ENCODE measurements at places on chromosomes 16 and 17.

- no peak overlapping the region for H3K4me3 ChIP-seq
- H3K36me3 ChIP-seq = no peaks in the 10 kb centered on the region
- no peaks in the 10 kb centered on the region for H3K27me3 ChIP-seq
- H3K4me1 ChIP-seq = peaks cover 9% of the 10 kb centered on the region
- no peak overlapping the region for H3K27ac ChIP-seq
These were observed 12.2 kb downstream of the CBX4 start for GRCh38 chr17:79826841-79827578.

DNA sequence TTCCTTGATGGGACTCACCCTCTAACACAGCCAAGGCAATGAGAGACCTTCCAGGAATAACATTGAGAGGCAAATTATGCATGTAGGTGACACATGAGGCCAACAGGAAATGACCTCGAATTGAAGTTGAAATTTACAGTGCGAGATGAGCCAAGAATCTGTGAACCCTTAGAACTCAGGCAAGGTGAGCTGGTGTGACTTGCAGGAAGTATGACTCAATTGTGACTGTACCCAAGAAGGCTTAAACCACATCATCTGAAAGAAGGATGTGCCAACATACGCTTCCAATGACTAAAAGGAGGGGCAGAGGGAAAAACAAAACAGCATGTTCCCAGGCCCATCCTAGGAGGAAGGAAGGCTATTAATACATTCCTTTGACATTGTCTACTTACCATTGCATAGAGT, 44.8 kb downstream of the PITPNC1 start:
- no peak for DNase-seq
- peaks cover 22% of the 10 kb centered on the region for H3K4me1 ChIP-seq
- no peak overlapping the region for H3K4me3 ChIP-seq

DNA sequence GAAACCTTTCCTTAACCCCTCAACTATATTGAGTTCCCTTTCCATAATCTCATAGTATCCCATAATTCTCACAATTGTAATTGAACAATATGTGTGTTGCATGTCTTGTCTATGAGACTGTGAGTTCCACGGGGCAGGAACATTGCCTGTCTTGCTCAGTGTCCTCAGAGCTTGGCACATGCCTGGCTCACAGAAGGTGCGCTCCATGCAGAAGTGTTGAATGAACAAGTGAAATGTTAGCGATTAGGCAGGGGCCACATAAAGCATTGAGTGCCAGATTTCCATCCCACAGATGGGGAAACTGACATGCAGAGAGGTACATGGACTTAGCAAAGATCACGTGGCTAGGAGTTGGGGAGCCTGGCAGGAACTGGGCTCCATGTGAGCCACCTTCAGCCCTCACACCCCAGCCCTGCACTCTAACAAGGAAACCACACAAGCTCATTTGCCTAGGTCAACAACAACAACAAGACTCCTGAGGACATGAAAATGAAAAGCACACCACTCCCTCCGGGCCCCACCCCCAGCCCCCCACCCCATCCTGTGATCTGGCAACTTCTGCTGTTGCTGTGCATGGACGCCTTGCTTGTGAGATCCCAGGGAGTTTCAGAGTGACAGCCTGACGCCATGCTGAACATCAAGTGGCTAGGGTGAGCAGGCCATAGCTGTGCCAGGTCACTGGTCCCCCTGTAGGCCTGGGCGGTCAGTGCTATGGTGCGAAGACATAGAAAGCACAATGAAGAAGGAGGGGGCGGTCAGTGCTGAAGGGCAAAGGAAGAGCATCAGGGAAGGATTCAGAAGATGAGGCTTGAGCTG, 5.0 kb downstream of the PIK3R5 start:
- H3K27me3 ChIP-seq = peaks cover 5% of the 10 kb centered on the region
- peaks cover 4% of the 10 kb centered on the region for H3K4me1 ChIP-seq
- no peak for DNase-seq
- H3K4me3 ChIP-seq = no peak overlapping the region

GRCh38 chr17:82232876-82233785, 4.3 kb downstream of the SLC16A3 start:
- DNase-seq = no peak
- H3K4me1 ChIP-seq = peaks cover 79% of the 10 kb centered on the region
- H3K27ac ChIP-seq = peak overlapping the region; percentile 93
- H3K4me3 ChIP-seq = no peak overlapping the region

DNA sequence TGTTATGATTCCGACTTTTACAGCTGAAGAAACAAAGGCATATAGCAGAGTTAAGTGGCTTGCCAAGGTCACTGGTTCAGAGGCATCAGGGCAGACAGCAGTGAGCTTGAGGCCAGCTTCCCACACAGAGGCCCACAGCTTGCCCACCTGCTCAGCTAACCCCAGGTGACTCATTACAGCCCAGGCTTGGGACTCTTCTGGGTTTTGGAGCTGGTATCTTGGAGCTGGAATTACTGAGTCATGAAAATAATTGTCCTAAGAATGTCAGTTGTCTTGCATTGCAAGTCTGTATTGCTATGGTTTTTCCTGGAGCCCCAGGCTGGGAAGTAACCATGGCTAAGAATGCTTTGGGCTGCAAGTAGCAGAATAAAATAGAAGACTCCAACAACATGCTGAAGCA, 32.4 kb upstream of the IRX3 start:
- H3K27me3 ChIP-seq = no peaks in the 10 kb centered on the region
- DNase-seq = no peak
- H3K27ac ChIP-seq = no peak overlapping the region
- H3K36me3 ChIP-seq = no peaks in the 10 kb centered on the region

DNA sequence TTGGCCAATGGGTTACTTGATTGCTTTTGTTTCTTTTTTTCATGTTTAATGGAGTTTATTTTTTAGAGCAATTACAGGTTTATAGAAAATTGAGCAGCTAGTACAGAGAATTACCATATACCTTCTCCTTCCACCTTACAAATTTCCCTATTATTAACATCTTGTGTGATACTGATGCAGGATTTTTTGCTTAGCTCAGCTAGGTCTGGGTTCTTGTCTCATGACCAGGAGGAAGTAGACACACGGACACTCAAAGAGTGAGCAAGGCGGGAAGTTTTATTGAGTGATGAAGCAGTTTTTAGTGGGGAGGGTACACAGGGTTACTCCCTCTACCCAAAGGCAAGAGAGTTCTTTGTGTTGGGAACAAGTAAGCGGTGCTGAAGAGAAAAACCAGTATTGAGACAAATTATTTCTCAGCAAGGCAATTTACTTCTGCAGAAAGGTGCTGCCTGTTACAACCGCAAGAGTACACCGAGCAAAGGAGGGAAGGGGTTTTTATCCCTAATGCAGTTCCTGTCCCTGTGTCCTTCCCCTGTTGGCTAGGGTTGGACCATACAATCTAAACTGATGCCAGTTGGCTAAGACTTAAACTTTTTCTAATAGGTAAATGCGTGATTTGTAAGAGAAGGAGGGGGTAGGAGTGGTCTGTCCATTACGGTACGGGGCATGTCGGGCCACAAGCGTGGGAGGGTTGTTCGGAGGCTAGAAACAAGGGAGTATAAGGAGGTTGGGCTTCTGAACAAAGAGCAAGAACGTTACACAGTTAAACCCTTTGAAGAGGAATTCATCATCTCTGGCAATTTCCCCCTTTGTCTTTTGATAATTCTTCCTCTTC, 26.9 kb downstream of the SEC14L1 start:
- H3K27ac ChIP-seq = no peak overlapping the region
- H3K27me3 ChIP-seq = no peaks in the 10 kb centered on the region
- no peaks in the 10 kb centered on the region for H3K36me3 ChIP-seq
- H3K4me1 ChIP-seq = peaks cover 19% of the 10 kb centered on the region

- H3K36me3 ChIP-seq = no peaks in the 10 kb centered on the region
- no peak for DNase-seq
- H3K27me3 ChIP-seq = no peaks in the 10 kb centered on the region
- H3K27ac ChIP-seq = no peak overlapping the region
- H3K4me3 ChIP-seq = no peak overlapping the region
These were observed 107.4 kb downstream of the PARN start for GRCh38 chr16:14522671-14523070.

GRCh38 chr17:39236450-39236927, 10.7 kb upstream of the STAC2 start:
- H3K27me3 ChIP-seq = no peaks in the 10 kb centered on the region
- H3K36me3 ChIP-seq = no peaks in the 10 kb centered on the region
- no peak overlapping the region for H3K4me3 ChIP-seq
- peaks cover 14% of the 10 kb centered on the region for H3K4me1 ChIP-seq
- DNase-seq = no peak

GRCh38 chr16:54405478-54405877, 118.9 kb upstream of the IRX3 start:
- no peak overlapping the region for H3K27ac ChIP-seq
- H3K4me3 ChIP-seq = no peak overlapping the region
- H3K4me1 ChIP-seq = no peaks in the 10 kb centered on the region
- H3K27me3 ChIP-seq = no peaks in the 10 kb centered on the region
- no peak for DNase-seq

DNA sequence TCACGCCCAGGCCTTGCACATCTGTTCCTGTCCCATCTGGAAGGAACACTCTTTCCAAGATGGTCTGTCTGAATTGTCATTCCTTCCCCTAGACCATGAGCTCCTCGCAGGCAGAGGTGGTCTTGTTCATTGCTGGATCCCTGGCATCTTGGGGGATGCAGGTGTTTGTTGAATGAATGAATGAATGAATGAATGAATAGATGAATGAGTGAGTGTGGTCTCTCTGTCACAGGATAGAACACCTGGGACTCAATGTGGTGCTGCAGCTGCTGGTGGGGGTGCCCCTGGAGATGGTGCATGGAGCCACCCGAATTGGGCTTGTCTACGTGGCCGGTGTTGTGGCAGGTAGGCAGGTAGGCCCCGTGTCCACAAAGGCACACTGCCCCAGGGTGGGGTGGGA, 32.2 kb downstream of the RHBDL3 start:
- peak overlapping the region; percentile 81 for H3K27ac ChIP-seq
- no peaks in the 10 kb centered on the region for H3K36me3 ChIP-seq
- H3K4me3 ChIP-seq = no peak overlapping the region
- H3K27me3 ChIP-seq = no peaks in the 10 kb centered on the region
- DNase-seq = no peak

- no peaks in the 10 kb centered on the region for H3K27me3 ChIP-seq
- no peaks in the 10 kb centered on the region for H3K36me3 ChIP-seq
- DNase-seq = no peak
- no peaks in the 10 kb centered on the region for H3K4me1 ChIP-seq
These were observed 16.3 kb downstream of the HS3ST4 start for GRCh38 chr16:25707982-25708583.

DNA sequence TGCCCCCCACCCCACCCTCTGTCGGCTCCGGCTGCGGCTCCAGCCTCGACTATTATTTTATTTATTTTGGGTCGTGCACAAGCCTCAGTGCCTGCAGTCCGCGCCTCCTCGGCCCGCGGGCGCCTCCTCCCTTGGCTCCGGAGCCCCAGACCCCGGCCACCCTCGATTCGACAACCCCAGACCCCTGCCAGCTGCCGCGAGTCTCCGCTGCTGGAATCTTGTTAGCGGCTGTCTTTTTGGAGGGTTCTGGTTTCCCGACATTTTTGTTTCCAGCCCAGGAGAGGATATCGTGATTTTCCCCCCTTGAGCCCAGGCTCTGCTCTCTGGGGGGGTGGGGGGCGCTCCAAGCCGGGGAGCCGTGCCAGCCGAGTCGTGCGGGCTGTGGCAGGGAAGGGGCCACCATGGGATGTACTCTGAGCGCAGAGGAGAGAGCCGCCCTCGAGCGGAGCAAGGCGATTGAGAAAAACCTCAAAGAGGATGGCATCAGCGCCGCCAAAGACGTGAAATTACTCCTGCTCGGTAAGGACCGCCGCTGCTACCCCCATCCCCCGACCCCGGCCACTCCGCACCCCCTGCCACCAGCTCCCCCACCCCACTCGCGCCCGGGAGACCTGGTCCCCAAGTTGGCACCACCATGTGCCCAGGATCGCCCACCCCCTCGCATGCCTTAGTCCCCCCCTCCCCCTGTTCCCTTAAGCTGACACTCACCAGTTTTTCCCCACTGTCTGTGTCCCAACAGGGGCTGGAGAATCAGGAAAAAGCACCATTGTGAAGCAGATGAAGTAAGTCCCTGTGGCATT, 746 bp downstream of the GNAO1 start:
- DNase-seq = no peak
- H3K27ac ChIP-seq = peak overlapping the region; percentile 79
- H3K27me3 ChIP-seq = no peaks in the 10 kb centered on the region
- H3K4me1 ChIP-seq = peaks cover 48% of the 10 kb centered on the region
- peak overlapping the region; percentile 70 for H3K4me3 ChIP-seq

DNA sequence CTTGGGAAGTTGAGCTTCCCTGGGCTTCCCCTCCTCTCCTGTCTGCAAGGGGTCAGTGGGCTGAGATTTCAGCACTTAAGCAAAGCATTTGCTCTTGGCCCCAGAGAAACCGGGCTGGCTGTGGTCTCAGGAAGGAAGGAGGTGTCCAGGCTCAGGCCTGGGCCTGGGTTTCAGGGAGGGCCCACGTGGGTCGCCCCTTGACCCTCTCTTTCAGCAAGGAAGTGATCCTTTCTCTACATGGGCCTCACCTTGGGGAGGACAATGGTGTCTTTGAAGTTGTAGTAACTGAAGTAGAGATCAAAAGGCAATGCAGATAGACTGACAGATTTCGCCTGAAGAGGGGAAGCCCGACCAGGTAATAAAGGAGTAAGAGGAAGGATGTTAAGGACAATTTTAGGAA, 2.7 kb downstream of the NOD2 start:
- DNase-seq = no peak
- H3K4me1 ChIP-seq = peaks cover 46% of the 10 kb centered on the region
- H3K27ac ChIP-seq = peak overlapping the region; percentile 78
- H3K36me3 ChIP-seq = no peaks in the 10 kb centered on the region

DNA sequence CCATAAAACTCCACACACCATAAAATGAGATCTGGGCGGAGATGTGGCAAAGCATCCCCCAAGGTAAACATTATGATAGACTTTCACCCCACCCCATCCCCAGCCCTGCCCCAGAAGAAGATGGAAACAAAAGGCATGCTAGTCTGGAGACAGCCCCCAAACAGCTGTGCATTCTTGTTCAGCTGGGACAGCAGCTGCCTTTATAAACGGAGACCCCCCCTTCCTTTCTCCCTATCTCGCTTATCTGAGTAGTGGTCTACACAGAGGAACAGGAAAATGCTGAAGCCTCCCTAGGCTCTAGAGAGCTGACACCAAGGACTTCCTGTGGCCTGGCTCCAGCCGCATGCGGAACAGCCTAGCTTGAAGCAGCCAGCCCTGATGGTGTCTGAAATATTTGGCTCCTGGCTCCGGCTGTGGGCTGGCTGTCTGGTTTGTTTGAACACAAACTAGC, 190.3 kb upstream of the ANKFN1 start:
- no peaks in the 10 kb centered on the region for H3K36me3 ChIP-seq
- no peak overlapping the region for H3K27ac ChIP-seq
- no peak for DNase-seq
- H3K4me3 ChIP-seq = no peak overlapping the region
- H3K4me1 ChIP-seq = no peaks in the 10 kb centered on the region

DNA sequence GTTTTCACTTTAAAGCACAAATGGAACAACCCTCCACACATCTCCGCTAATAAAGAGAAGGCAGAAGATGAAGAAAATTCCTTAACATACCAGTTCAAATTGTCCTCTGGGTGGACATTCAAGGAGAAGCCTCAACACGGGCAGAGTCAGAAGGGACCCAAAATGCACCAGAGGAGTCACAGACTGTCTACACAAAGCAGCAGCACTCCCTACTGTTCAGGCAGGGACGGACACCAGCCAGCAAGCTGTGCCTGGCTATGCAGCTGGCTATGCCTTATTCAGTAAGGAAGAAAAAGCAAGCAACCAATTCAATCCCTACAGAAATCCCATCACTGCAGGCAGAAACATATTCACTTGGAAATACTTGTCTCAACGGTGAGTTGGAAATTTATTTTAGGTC, 8.1 kb downstream of the DNAJC7 start:
- no peak overlapping the region for H3K4me3 ChIP-seq
- H3K27ac ChIP-seq = no peak overlapping the region
- DNase-seq = no peak
- no peaks in the 10 kb centered on the region for H3K27me3 ChIP-seq

Data from vagina (tissue), 2 donors.